Stimulated activated CD8-positive, alpha-beta memory T cell treated with anti-CD3 and anti-CD28 coated beads, Interleukin-7, amount 100 ng/mL, for 1 hour (primary cell): ENCODE measurements at places on chromosomes 3 and 15.

DNA sequence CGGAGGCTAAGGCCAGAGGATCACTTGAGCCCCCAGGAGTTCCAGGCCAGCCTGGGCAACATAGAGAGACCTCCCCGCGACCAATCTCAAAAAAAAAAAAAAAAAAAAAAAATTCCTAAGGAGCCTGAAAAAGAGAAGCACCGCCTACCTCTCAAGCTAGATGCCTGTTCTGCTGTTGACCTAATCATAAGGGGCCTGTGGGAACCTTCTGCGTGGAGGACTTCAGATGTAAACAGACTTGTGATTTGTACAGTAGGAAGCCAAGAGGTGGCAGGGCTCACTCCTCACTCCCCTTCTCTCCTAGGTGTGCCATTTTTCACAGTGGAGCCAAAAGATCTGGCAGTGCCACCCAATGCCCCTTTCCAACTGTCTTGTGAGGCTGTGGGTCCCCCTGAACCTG is 3.2 kb downstream of the TYRO3 start:
- DNase-seq: no peak

- DNase-seq: no peak
These were observed 2.2 kb downstream of the ABHD5 start for GRCh38 chr3:43692971-43693370.

- DNase-seq: no peak
These were observed 196.6 kb downstream of the EBLN2 start for GRCh38 chr3:73258057-73258456.

GRCh38 chr3:76097589-76097969 is 312.2 kb upstream of the ZNF717 start:
- no peak for DNase-seq

DNA sequence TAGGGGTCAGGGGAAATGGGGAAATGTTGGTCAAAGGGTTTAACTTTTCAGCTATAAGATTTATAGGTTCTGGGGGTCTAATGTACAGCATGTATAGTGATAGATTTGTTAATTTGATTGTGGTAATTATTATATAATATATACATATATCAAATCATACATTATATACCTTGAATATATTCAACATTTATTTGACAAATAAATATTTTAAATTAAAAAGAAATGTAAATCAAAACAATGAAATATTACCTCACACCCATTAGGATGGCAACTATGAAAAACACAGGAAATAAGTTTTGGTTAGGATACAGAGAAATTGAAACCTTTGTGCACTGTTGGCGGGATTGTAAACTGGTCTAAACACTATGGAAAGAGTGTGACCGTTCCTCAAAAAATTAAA is 85.0 kb upstream of the SLCO2A1 start:
- DNase-seq: no peak

- no peak for DNase-seq
These were observed 53.1 kb downstream of the TRANK1 start for GRCh38 chr3:36891701-36892160.

- no peak for DNase-seq
These were observed 11.1 kb downstream of the GP5 start for GRCh38 chr3:194387926-194388418.

GRCh38 chr3:194093842-194094241 is 42.1 kb upstream of the HES1 start:
- no peak for DNase-seq

- no peak for DNase-seq
These were observed 412.7 kb downstream of the OCA2 start for GRCh38 chr15:27686369-27686768.

GRCh38 chr3:158773845-158774830 is 27.7 kb upstream of the MFSD1 start:
- no peak for DNase-seq
